H1 (cell line): ENCODE measurements at places on chromosomes 1 and 21.

- no peaks in the 10 kb centered on the region for H3K27me3 ChIP-seq
- H3K4me1 ChIP-seq: peaks cover 2% of the 10 kb centered on the region
- H3K36me3 ChIP-seq: no peaks in the 10 kb centered on the region
- no peak overlapping the region for H3K27ac ChIP-seq
- no peak for DNase-seq
- no peak overlapping the region for H3K4me3 ChIP-seq
Measured at GRCh38 chr1:58862728-58863385, 79.0 kb upstream of the JUN start.

GRCh38 chr1:33895396-33895795 is 31.5 kb downstream of the HMGB4 start:
- H3K4me3 ChIP-seq: no peak overlapping the region
- H3K4me1 ChIP-seq: peaks cover 3% of the 10 kb centered on the region
- no peak for DNase-seq
- H3K27me3 ChIP-seq: no peaks in the 10 kb centered on the region
- H3K27ac ChIP-seq: no peak overlapping the region

GRCh38 chr1:246947255-246947654 is 15.5 kb upstream of the AHCTF1 start:
- H3K36me3 ChIP-seq: peaks cover 2% of the 10 kb centered on the region; the same call in 1 of the 2 replicates
- H3K27ac ChIP-seq: no peak overlapping the region
- no peak for DNase-seq
- H3K27me3 ChIP-seq: no peaks in the 10 kb centered on the region
- H3K4me3 ChIP-seq: no peak overlapping the region
- no peaks in the 10 kb centered on the region for H3K4me1 ChIP-seq

DNA sequence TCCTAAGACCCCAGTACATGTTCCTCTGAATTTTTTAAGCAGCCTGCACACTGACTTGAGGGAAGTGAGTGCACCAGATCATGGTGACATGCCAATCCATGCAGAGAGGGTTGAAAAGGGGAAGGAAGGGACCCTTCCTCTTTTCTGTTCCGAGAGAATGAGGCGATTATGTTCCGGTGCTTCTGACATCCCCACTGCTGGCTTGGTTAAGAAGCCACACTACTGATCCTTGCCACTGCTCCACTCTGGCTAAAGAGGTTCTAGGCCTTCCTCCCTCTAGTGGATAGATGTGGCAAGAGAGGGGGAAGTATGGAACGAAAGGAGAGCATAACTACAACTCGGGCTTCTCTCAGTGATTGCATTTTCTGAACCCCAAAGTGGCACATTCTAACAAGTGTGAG is 1.8 kb upstream of the CYB5R1 start:
- no peaks in the 10 kb centered on the region for H3K27me3 ChIP-seq
- H3K27ac ChIP-seq: no peak overlapping the region
- DNase-seq: no peak
- H3K4me3 ChIP-seq: no peak overlapping the region
- H3K36me3 ChIP-seq: no peaks in the 10 kb centered on the region
- H3K4me1 ChIP-seq: peaks cover 5% of the 10 kb centered on the region; the same call in 1 of the 2 replicates

- H3K27ac ChIP-seq: no peak overlapping the region
- peaks cover 3% of the 10 kb centered on the region for H3K4me1 ChIP-seq
Measured at GRCh38 chr1:10507111-10507879, 32.5 kb downstream of the PEX14 start.

- no peaks in the 10 kb centered on the region for H3K36me3 ChIP-seq
- no peaks in the 10 kb centered on the region for H3K27me3 ChIP-seq
- no peak overlapping the region for H3K27ac ChIP-seq
Measured at GRCh38 chr1:119782631-119783325, 14.1 kb upstream of the HMGCS2 start.

DNA sequence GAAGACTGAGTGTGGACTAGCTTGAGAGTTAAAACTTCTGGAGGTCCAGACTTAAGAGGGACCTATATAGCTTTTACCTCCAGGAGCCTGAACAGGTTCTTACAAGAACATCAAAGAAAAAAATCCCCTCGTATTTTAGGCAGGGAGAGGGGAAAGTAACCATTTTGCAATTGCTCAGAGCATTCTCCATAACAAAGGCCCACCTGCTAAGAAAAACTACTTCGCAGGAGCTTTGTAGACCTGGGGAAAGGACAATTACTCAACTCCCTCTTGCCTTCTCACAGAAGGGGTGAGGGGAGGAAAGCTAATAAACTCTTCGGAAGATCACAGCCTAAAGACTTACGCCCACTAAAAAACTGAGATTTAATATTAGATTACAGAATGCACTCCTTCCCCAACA is 86.3 kb downstream of the RERE start:
- no peak overlapping the region for H3K4me3 ChIP-seq
- peaks cover 4% of the 10 kb centered on the region; the same call in 1 of the 2 replicates for H3K4me1 ChIP-seq
- H3K27ac ChIP-seq: no peak overlapping the region
- no peak for DNase-seq
- no peaks in the 10 kb centered on the region for H3K27me3 ChIP-seq

DNA sequence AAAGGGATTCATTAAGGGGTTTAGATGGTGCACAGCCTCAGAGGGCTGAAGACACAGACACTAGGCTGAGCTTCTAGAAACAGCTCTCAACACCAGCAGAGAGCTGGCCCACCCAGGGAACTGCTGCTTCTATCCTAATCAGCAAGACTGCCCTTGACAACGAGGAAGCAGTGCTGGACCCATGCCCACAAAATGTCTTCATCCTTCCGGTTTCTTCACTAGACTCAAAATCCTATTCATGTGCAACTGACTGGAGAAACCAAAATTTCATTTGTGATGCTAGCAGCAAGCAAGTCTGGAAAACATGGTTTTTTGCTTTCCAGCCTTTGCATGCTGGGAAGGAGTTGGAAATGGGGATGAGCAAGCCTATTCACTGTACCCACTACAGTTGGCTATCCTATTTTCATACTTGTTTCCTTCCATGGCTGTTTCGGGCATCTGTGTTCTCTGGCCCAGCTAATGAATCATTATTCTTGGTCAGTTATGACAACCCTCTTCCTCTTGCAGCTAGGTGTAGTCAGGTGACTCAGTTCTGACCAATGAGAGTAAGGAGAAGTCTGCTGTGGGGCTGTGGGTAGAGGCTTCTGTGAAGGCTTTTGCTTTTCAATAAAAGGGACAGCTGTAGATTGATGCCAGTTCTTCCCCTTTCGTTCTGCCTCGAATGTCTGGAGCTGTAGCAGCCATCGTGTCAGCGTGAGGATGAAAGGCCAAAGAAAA is 14.6 kb upstream of the TMEM61 start:
- no peaks in the 10 kb centered on the region for H3K36me3 ChIP-seq
- H3K27ac ChIP-seq: no peak overlapping the region
- no peak for DNase-seq
- peaks cover 10% of the 10 kb centered on the region for H3K4me1 ChIP-seq
- no peaks in the 10 kb centered on the region for H3K27me3 ChIP-seq

DNA sequence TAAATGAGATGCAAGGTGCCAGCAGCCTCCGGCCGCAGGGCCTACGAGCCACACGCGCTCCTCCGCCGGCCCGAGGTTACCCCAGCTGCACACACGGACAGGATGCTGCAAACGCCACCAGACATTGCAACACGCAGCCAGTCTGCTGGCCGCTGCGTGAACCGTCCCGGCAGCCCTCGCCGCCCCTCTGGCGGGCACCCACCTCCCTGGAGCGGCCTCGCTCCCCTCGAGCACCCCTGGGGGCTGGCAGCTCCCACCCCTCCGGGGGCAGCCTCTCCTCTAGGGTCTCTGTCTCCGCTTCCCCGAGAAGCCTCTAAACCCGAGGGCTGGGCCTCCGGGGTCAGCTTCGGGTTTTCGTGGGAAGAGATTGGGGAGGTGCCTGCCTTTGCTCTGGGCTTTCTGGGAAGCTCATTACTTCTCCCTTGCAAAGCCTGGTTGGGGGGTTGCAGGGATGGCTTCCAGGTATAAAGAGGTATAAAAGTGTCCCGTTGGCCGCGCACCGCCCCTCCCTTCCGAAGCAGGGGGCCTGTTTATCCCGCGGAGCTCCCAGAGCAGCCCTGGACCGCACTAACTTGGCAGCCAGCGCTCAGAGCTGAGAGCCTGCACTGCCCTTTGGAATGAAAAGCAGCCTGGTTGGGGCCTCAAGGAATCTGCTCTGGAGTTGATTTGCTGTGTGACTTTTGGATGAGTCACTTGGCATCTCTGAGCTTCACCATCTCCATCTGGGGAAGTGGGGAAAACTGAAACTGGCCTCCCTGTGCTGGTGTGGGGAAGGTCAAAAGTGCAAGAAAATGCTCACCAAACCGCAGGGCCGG is 21.8 kb downstream of the DHRS3 start:
- no peaks in the 10 kb centered on the region for H3K27me3 ChIP-seq
- H3K4me1 ChIP-seq: peaks cover 12% of the 10 kb centered on the region
- H3K36me3 ChIP-seq: no peaks in the 10 kb centered on the region
- H3K4me3 ChIP-seq: peak overlapping the region; percentile 29
- H3K27ac ChIP-seq: no peak overlapping the region

DNA sequence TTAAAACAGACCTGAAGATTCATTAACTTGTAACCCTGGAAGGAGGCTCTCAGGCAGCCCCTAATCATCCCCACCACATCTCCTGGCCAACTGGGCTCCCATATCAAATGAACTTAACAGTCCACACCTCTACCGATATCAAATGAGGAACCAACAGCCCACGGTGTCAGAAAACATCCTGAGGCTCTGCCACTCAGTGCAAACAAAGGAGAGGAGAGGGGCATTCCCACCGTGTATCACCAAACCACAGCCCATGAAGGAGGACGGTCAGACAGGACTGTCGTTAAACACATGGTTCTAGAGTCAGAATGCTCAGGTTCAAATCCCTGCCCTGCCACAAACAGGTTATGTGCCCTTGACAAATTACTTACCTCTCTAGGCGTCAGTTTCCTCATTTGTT is 52.5 kb downstream of the ERI3 start:
- no peaks in the 10 kb centered on the region for H3K27me3 ChIP-seq
- H3K4me1 ChIP-seq: peaks cover 5% of the 10 kb centered on the region; the same call in 1 of the 2 replicates
- H3K27ac ChIP-seq: no peak overlapping the region
- no peak overlapping the region for H3K4me3 ChIP-seq
- peaks cover 15% of the 10 kb centered on the region for H3K36me3 ChIP-seq

DNA sequence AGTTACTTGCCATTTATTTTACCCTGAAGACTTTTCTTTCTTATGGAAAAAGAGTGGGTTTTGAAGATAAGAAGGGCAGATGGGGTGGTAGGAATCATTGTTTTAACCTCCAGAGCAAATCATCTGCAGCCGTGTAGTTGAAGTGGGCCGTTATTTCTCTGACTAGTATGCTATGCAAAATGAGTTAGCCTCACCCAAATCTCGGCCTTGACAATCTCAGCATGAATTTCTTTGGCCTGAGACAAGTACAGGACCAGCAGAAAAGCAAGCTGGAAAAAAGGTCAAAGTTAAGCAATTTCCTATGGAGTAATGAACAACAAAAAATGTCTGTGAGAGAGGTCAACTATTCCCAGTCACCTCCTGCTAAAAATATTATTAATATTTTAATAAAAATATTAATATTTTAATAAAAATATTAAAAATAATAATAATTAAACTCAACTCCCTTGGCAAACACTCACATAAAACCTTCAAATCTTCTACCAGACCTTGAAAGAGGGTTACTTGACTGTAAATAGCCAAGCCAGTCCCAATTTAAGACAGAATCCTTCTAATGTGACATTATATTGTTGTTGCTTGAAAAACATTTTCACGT is 6.8 kb upstream of the TEKT2 start:
- DNase-seq: no peak
- H3K27me3 ChIP-seq: no peaks in the 10 kb centered on the region
- no peak overlapping the region for H3K4me3 ChIP-seq
- H3K4me1 ChIP-seq: no peaks in the 10 kb centered on the region
- no peaks in the 10 kb centered on the region for H3K36me3 ChIP-seq

DNA sequence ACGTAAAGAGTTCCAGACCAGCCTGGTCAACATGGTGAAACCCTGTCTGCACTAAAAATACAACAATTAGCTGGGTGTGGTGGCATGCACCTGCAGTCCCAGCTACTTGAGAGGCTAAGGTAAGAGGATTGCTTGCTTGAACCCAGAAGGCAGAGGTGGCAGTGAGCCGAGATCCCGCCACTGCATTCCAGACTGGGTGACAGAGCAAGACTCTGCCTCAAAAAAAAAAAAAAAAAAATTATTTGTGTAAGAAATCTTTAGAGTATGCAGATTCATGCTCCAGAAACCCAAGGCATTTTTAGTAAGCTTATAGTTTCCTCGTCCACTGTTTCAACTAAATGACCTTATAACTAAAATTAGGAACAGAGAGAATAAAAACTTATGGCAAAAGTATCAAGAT is 51.3 kb downstream of the ABL2 start:
- H3K27me3 ChIP-seq: no peaks in the 10 kb centered on the region
- no peaks in the 10 kb centered on the region for H3K4me1 ChIP-seq
- no peak for DNase-seq
- H3K36me3 ChIP-seq: no peaks in the 10 kb centered on the region
- H3K4me3 ChIP-seq: no peak overlapping the region

- no peak overlapping the region for H3K27ac ChIP-seq
- H3K27me3 ChIP-seq: no peaks in the 10 kb centered on the region
- no peaks in the 10 kb centered on the region for H3K4me1 ChIP-seq
Measured at GRCh38 chr1:37537378-37537777, 16.7 kb downstream of the SNIP1 start.

GRCh38 chr1:20308569-20308968 is 17.9 kb downstream of the VWA5B1 start:
- no peak overlapping the region for H3K4me3 ChIP-seq
- no peaks in the 10 kb centered on the region for H3K4me1 ChIP-seq
- no peaks in the 10 kb centered on the region for H3K27me3 ChIP-seq
- H3K27ac ChIP-seq: no peak overlapping the region

GRCh38 chr1:168653567-168653966 is 75.4 kb downstream of the DPT start:
- no peaks in the 10 kb centered on the region for H3K4me1 ChIP-seq
- DNase-seq: no peak

DNA sequence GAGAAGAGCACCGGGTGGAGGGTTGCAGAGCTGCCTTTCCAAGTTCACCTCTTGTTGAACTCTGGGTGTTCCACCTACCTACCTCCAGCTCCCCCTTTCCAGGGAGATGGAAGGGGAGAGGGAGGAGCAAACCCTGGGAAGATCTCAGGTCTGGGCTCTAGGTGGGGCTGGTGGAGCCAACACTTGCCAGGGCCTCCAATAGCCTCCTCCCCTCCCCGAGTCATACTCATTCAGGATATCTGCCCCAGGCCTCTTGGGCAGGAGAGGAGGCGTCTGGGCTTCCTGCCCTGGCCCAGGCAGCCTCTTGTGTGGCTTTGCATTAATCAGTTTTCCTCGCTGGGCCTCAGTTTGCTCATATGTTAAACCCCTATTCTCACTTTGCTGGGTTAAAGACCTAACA is 13.4 kb downstream of the RAP1GAP start:
- H3K4me1 ChIP-seq: peaks cover 6% of the 10 kb centered on the region
- no peaks in the 10 kb centered on the region for H3K36me3 ChIP-seq
- DNase-seq: no peak
- H3K27ac ChIP-seq: no peak overlapping the region

- H3K4me1 ChIP-seq: no peaks in the 10 kb centered on the region
- peaks cover 52% of the 10 kb centered on the region for H3K36me3 ChIP-seq
- DNase-seq: no peak
- H3K27me3 ChIP-seq: no peaks in the 10 kb centered on the region
Measured at GRCh38 chr21:46250146-46250725, 21.7 kb upstream of the LSS start.
